GDM1 (cell line): ENCODE measurements at places on chromosomes 2 and 18.

DNA sequence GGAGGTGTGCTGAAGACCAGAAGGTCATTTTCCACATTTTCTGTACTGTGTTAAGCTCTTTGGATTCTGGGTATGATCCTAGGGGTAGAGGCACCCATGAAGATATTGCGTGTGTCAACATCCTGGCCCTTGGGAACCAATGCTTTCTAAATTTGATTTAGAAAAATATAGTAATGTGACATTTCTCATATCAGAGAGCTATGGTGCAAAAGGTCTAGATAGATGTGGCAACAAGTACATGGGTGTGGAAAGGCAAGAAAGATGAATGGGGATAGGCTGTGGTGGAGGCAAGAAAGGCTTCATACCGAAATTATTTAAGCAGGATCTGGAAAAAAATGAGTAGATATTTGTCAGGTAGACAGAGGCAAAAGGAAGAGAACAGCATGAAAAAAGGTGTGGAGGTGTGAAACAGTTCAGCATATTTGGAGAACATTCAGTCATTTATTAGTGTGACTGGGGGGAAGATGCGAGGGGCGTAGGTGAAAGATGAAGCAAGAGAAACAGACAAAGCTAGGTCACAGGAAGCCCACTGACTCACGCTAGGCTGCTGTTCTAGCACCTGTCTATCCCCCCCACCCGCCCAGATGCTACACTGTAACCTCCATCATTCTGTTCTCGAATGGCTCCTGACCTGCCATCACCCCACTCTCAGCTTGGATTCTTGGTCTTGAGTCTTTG lies 11.7 kb downstream of the DOK1 start:
- no peak for DNase-seq

DNA sequence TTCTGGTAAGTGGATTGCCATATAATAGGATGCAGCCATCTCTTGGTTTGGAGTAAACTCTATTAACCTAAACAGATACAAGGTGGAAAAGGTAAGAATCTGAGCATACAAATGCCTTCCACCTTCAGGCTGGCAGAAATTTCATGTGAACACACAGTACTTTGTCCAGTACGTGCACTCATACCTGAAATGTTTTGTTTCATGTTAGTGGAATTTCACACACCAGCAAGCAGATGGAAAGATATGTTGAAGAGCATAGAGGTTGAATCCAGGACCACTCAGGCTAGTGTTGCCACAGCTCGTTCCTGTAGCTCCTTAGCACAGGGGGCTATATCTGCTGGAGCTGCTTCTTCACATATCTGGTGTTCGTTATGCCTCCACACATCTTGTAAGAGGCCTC lies 34.0 kb downstream of the CRIM1 start:
- no peak for DNase-seq

DNA sequence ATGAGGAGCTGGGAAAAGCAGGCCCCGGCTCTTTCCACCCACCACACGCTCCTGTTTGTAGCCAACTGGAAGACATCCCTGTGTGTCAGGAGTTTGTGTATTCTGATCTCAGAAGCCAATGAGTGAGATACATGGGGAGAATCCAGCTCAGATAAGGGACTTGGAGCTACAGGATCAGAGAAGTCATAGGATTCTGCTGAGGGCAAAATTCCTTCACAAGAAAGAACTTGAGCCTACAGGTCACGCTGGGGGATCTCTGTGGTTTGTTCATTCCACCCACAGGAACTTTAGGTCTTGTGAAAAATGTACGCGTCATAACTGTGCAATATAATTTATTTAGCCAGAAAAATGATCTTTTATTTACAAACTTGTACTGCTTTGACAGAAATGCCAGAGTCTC lies 80.1 kb upstream of the SMIM21 start:
- no peak for DNase-seq

- DNase-seq, result no peak
Measured at GRCh38 chr2:195515551-195515950, 141.5 kb upstream of the SLC39A10 start.

DNA sequence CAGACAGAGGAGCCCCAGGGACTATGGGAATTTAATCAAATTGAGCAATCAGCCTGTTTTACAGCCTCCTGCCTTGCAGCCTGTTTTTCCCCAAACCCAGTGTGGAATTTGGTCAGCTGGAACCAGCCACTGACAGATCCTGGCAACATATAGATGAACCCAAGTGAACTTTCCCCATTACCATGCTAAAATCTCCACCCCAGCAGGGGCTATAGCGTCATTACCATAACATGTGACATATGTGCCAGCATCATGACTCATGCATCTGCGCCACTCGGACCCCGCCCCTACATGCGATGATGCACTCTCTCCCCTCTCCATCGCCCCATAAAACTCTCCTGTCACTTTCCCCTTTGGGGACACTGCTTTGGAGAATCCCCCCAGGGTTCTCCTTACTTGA lies 17.3 kb upstream of the FEZ2 start:
- DNase-seq, result no peak

GRCh38 chr18:63378919-63379638 lies 12.1 kb upstream of the KDSR start:
- DNase-seq, result no peak

GRCh38 chr18:48753691-48754090 lies 197.1 kb downstream of the SMAD7 start:
- no peak for DNase-seq

GRCh38 chr18:59885579-59886163 lies 14.1 kb upstream of the PMAIP1 start:
- DNase-seq, result no peak

GRCh38 chr2:113039719-113040118 lies 12.9 kb downstream of the IL36B start:
- DNase-seq, result no peak

- no peak for DNase-seq
Measured at GRCh38 chr18:63907664-63908063, at the start of gene SERPINB10. SERPINB10 (plus strand) TSS chr18:63907958; CDS start chr18:63915511, 7,553 bp downstream.
